ENCODE measurements at places on chromosomes 3 and 15.

GRCh38 chr15:40956541-40956982 is 3.3 kb downstream of the CHAC1 start:
- no peak for DNase-seq

- no peak for DNase-seq
Measured at GRCh38 chr15:84862214-84862975, 22.1 kb upstream of the SLC28A1 start.

GRCh38 chr3:162658003-162658402 is 1161.4 kb downstream of the OTOL1 start:
- DNase-seq = no peak

GRCh38 chr15:62877276-62877857 is 165.2 kb upstream of the TPM1 start:
- DNase-seq = no peak

- no peak for DNase-seq
Measured at GRCh38 chr15:42157981-42158765, 1.7 kb upstream of the PLA2G4F start.

DNA sequence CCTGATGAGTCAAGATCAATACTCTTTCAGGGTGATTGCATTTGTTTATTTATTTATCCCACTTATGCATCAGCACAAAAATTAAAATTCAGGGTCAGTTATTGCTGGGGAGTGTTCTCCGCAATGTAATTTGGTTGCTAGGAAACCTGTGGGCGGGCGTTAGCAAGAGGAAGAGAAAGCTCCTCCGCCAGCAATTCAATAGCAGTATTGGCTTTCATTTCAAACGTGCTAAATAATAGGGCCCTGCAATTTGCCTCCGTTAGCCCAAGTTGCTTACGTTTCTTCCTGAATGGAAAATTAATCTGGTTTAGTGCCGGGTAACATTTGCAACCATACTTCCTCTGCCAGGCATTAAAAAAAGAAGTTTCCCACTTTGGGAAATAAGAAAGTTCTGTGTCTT is 35.5 kb upstream of the PLCL2 start:
- no peak for DNase-seq

GRCh38 chr3:110568246-110568645 is 503.4 kb upstream of the NECTIN3 start:
- no peak for DNase-seq

GRCh38 chr15:38867556-38867955 is 302.9 kb upstream of the RASGRP1 start:
- DNase-seq = no peak

- DNase-seq = no peak
Measured at GRCh38 chr15:63111481-63111880, 10.2 kb upstream of the LACTB start.

DNA sequence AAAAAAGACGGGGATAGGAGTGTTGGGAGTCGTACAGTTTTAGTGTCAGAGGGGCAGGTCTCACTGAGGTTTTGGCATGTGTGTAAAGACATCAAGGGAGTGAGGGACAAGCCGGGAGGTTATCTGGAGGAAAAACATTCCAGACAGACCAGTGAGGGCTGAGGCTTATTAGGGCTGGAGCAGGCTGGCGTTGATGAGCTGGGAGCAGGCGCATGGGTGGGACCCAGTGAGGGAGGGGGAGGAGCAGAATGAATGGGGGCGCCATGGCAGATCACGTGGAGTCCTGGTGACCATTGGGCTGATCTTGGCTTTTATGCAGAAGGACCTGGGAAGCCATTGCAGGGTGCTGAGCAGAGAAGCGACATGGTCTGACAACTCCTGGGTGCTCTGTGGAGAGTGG is 180.2 kb downstream of the SLCO3A1 start:
- no peak for DNase-seq

DNA sequence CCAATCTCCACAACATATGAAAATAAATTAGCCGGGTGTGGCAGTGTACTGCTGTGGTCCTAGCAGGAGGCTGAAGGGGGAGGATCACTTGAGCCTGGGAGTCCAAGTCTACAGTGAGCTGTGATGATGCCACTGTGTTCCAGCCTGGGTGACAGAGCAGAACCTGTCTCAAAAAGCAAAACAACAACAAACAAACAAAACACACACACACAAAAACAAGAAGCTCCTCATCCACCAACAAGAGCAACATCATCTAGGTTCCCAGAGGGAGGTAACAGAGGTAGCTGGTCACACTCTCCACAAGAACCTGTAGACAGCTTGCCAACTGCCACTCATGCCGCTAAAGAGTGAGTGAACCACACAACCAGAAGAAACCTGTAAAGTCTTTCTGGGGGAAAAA is 34.8 kb downstream of the PTPN9 start:
- DNase-seq = no peak

DNA sequence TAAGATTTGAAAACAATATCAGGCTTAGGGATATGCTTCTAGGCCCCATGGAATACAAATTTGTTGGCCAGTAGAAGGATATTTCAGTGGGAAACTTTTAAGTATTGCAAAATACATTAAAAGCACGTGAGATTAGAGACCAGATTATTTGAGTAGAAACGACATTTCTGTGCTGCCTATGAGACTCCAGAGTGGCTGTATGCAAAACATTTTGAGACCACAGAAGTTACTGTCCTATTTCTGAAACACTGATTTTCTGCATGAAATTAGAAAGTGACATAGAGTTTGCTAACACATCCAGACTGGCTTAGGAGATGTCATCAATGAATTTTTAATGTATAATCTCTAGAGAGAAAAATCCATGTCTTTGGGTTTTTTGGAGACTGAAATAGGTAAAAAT is 99.8 kb downstream of the KCNH8 start:
- no peak for DNase-seq

GRCh38 chr3:11185564-11186317 is 31.4 kb downstream of the HRH1 start:
- no peak for DNase-seq

DNA sequence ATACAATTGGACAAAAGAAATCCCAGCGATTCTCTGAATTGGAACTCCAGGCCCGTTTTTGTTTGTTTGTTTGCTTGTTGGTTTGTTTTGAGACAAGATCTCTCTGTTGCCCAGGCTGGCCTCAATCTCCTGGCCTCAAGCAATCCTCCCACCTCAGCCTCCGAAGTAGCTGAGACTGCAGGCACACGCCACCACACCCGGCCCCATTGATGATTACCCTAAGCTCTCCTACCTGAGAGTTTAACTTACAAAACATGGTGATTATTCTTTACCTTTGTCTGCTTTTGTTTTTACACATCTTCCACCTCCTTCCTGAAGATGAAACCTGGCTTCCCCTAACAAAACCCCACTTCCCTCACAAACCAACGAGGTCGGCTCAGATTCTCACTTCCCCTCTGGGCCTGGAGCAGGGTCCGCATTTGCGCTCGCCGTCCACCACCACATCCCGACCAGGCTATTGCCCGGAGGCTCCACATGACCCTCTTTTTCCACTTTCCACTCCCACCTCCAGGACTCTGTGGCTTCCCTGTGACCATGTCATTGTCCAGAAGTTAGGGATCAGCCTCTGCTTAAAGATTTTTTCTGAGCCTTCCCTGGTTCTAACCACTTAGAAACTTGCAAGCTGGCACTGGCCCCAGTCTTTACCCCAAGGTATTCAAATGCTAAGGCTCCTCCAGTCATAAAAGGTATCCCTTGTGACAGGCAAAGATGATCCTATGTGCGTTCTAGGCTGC is 14.8 kb downstream of the KLHL6 start:
- no peak for DNase-seq

DNA sequence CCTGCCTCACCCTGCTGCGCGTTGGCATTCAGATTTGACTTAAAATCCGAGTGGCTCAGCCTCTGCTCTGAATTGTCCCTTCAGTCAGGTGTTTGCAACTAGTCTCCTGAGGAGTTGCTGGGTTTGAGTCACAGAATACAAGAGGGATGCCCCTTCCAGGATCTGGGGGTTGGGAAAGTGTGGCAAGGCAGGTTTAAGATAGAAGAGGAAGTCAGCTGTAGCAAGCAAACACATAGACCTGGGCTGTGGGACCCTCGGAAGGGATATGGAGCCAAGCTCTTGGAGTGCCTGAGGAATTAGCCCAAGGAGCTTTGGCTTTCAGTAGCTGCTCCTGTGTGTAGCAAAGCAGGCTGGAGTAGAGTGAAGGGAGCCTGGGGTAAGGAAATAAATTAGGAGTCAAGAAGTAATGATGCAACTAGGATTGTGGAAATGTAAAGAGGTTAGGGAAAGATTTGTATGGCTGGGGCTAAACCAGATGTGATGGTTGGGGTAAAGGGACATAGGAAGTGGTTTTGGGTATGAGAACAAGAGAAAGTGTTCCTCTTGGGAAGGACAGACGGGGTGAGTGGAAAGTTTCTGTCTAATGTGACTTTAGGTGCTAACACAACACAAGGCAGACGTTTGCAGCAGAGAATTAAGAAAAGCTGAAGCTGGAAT is 41.2 kb downstream of the RAB7A start:
- no peak for DNase-seq

DNA sequence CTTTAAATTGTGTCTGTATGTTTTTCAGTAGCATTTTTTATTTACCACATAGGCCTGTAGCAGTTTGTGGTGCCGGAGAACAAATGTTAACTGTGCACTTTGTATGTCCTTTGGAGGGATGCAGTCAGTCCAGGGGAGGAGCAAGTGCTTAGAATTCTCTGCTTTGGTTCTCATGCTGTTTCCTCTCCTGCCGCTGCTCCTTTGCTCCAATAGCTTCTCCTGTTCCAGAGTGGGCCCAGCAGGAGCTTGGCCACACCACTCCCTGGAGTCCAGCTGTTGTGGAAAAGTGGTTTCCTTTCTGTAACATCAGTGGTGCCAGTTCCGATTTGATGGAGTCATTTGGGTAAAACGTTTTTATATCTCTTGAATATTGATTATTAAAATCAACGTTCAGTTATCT is 16.6 kb downstream of the TICRR start:
- DNase-seq = no peak

- DNase-seq = no peak
Measured at GRCh38 chr3:10219737-10220136, 28.5 kb upstream of the TATDN2 start.

- DNase-seq = no peak
Measured at GRCh38 chr15:77566092-77566491, 66.6 kb downstream of the LINGO1 start.

GRCh38 chr15:90862487-90862886 is 5.9 kb upstream of the FURIN start:
- no peak for DNase-seq

DNA sequence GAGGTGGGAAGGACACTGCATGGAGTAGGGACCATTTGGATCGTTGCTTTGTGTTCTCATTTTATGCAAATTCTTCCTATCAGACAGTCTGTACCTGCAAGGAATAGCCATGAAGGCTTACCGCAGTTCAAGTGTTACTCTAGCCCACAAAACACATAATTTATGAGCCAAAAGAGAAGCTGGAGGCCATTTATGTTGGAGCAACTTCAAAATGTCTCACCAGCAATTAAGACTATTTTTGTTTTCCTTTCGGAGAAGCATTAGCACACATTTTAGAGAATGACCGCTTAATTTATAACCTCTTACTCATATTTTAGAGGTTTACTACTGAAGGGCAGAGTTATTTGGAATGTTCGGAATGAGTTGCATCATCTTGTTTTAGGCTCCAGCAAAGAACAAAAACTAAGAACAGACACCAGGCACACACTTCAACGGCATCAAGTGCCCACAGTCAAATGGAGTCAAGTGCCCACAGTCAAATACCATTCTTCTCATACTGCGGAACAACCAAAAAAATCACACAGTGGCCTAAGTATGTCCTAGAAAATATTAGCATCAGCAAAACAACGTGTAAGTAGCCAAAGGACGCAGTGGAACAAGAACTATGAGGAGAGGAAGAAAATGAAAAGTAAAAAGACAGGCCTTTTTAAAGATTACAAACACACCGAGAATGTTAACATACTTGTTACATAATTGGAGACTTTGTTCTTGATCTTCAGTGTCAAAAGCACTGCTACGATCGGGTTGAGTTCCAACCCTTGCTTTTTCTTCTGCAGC is 17.5 kb upstream of the GOLGA8J start:
- DNase-seq = no peak

- no peak for DNase-seq
Measured at GRCh38 chr3:14439501-14440167, 37.2 kb downstream of the SLC6A6 start.

- DNase-seq = no peak
Measured at GRCh38 chr3:196268284-196269163, 19.0 kb downstream of the PCYT1A start.

DNA sequence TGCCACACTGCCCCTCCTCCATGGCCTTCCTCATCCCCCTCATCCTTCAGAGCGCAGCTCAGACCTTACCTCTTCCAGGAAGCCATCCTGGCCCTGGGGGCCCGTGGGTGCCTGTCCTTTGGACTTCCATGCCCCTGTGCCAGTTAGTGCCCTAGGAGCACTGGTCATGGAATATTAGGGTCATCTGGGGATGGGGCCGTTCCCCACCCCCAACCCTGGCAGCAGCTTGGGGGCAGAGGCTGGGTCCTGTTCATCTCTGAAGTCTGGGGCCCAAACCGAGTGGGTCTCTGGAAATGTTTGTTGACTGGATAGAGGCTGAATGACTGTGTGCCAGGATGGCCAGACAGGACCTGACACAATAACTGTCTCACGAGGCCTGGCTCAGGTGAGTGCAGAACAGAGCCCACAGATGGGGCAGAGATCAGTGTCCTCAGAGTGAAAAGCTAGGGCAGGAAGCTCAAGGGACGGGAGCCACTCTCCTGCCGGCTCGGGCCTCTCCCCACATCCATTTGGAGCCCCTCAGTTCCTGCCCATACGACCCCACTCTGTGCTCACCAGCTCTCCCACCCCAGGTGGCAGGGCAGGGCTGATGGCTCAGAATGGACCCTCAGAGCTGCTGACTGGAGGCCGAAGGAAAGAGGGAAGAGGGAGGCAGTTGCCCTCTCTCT is 62.5 kb downstream of the TLE3 start:
- no peak for DNase-seq

GRCh38 chr3:131856171-131856570 is 178.6 kb downstream of the CPNE4 start:
- DNase-seq = no peak

GRCh38 chr3:52388348-52388821 is 56.5 kb downstream of the SEMA3G start:
- no peak for DNase-seq

- no peak for DNase-seq
Measured at GRCh38 chr3:139710212-139710611, 32.4 kb upstream of the NMNAT3 start.

- no peak for DNase-seq
Measured at GRCh38 chr3:138186803-138187295, 252 bp upstream of the ARMC8 start.

- DNase-seq = no peak
Measured at GRCh38 chr15:33168444-33168843, 26.1 kb downstream of the FMN1 start.

GRCh38 chr3:73073091-73073707 is 11.7 kb downstream of the EBLN2 start:
- no peak for DNase-seq

- DNase-seq = no peak
Measured at GRCh38 chr3:188326111-188326510, 172.2 kb downstream of the LPP start.

All from caudate nucleus (tissue), 63 donors.